Cerebellum (tissue), 4 donors: ENCODE measurements at places on chromosomes 12 and 14. TPM values are rescaled to one million over a fixed set of nuclear protein-coding genes. Genes with fewer than 3 reads are reported as not detected.

DNA sequence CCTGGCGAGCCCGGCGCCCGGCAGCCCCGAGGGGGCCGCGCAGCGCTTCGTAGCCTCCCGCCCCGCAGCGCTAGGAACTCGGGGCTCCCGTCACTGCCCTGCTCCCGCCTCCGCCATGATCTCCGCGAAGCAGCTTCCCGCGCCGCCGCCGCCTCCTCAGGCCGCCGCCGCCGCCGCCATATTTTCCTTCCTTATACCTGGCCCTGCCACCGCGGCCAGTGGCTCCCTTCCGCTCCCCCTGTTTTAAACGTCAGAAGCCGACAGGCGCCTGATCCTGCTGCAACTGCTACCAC lies 286 bp downstream of the PPP4R3A start:
- no peak for DNase-seq

DNA sequence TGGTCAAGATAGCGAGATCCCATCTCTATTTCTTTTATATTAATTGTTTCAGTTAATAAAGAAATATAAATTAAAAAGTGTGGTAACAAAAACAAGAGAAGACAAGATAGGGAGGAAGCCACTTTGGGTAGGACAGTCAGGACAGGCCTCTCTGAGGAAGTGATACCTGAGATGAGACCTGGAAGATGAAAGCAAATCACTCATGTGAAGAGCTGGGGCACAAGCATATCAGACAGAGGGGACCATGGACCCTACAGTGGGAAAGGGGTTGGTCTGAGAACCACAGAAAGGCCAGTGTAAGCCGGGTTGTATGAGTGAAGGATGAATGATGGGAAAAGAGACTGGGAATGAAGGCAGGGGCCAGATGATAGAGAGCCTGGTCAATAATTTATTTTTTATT lies 1.8 kb upstream of the MED6 start:
- DNase-seq: no peak

DNA sequence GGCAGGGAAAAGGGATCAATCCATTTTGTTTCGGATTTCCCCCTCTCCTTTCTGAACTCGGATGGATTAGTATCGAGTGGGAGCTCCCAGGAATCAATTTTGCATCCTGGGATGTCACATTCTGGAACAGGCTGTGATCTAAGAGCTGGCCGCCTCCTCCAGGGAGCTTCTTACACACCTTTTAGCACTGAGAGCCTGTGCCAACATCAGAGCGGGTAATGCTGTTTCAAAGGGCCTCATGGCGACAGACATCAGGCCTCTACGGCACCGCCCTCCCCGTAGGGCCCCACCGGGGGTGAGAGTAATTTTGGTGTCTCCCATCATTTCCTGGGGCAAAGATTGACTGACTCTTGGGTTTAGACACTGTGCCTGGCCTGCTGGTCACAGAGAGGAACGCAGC lies 2.7 kb downstream of the GALNT9 start:
- no peak for DNase-seq

- no peak for DNase-seq
Observed at GRCh38 chr12:50554651-50555050, 49.9 kb downstream of the DIP2B start.

FOXN4 gene
- total RNA-seq: 0.45 TPM

ANKLE2 gene
- 50.1 TPM for total RNA-seq

TGM1 gene
- 1.1 TPM for total RNA-seq

PLEK2 gene
- 0.64 TPM for total RNA-seq
